Esophagus squamous epithelium (tissue), 5 donors: ENCODE measurements at places on chromosomes 5 and 9.

DNA sequence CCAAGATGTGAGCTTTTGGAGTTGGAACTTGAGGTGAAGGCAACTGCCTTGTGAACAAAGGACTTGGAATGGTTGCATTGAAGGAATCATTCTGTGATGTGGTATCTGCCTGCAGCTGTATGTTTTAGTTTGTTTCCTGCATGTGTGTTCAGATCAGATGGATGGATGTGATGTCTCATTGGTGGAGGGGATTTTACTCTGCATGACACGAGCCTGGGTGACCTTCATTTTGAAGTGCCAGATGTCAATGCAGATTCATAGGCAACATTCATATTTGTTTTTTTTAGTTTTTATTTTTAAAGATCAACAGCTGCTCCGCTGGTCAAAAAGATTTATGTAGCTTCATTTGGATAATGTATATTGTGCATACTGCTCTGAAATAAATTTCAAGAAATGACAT lies 13.5 kb downstream of the FBXL7 start:
- no peak for DNase-seq

GRCh38 chr5:130885027-130885426 lies 280.0 kb downstream of the HINT1 start:
- no peak for DNase-seq

- DNase-seq = no peak
These were observed 148.6 kb downstream of the LRRC70 start for GRCh38 chr5:62727184-62727583.

- no peak for DNase-seq
These were observed at the start of gene AHRR for GRCh38 chr5:321230-321725. TSS of gene AHRR (plus strand) at chr5:321714. CDS start at chr5:343903, 22,189 bp downstream.

GRCh38 chr5:179306191-179307012 lies 38.9 kb downstream of the ADAMTS2 start:
- DNase-seq = no peak

DNA sequence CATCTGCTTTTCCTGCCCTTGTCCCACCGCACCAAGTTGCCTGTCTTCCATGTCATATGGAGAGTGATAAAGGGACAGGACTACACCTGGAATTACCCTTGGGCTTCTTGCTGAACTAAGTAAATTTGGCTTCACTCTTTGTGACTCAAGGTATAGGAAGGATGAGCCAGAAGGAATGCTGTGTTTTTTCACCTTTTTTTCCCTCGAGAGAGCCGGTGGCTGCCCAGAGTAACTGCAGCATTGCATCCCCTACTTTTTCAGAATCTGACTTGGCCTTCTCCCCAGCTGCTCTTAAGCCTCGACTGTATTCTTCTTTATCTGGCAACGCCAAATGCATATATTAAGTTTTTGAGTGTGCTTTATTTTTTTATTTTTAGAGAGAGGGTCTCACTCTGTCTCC lies 38.4 kb downstream of the RCL1 start:
- no peak for DNase-seq

- peak; percentile 7 for DNase-seq
These were observed 29.5 kb upstream of the ALDH1B1 start for GRCh38 chr9:38362852-38363588.

DNA sequence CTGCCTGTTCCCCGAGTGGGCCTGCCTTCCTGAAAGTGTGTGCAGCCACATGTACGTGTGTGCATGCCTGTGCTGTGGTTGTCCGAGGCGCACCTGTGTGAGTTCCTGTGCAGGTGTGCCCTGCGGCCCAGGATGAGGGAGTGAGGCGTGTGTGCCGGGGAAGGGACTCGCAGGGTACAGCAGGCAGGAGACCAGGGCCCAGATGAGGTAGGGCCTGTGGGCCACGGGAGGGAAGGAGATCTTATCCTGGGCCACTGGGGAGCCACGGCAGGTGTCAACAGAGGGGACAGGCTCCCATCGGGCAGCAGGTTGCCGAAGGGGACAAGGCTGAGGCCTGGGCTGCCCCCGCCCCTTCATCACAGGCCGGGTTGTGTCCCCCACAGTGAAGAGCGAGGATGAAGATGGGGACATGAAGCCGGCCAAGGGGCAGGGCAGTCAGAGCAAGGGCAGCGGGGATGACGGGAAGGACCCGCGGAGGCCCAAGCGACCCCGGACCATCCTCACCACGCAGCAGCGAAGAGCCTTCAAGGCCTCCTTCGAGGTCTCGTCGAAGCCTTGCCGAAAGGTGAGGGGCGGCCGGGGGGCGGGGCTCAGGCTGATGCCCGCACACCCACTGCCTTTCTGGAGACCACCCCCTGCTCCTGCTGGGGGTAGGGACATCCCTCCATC lies 79.2 kb downstream of the LMX1B start:
- DNase-seq = no peak

- DNase-seq = no peak
These were observed 84.6 kb upstream of the ANXA1 start for GRCh38 chr9:73067074-73067473.

GRCh38 chr5:138352071-138352721 lies at the start of gene KDM3B:
TSS of gene KDM3B (plus strand) at chr5:138352685. CDS start at chr5:138352796, 111 bp downstream.
- peak; percentile 9 for DNase-seq

GRCh38 chr9:108639696-108640095 lies 216.1 kb downstream of the ACTL7B start:
- no peak for DNase-seq

GRCh38 chr9:16205455-16205854 lies 652.6 kb downstream of the CCDC171 start:
- DNase-seq = no peak

DNA sequence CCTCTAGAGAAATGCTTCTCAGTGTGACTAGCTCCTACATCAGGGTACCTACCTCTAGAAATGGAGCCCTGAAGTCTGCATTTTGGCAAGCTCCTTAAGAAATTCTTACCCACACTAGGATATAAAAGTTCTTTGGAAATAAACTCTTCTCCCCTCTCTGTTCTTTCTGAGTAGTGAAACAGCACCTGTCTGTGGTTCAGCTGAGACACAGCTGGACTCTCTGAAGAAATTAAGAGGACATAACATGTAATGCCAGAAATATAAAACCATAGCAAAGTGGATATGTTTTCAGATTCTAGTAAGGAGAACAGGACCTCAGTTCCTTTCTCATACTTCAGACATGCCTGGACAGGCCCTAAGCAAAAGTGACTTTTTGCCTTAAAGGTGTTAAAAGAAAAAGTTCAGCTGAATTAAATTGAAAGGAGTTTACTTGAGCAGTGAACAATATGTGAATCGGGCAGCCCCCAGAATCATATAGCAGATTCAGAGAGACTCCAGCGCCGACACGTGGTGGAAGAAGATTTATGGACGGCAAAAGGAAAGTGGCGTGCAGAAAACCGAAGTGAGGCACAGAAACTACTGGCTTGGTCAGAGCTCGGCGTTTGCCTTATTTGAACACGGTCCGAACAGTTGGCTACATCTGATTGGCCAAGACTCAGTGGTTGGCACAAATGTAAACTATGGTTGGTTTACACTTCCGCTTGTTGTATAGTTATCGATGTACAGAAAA lies 64.5 kb downstream of the PRKACG start:
- no peak for DNase-seq

DNA sequence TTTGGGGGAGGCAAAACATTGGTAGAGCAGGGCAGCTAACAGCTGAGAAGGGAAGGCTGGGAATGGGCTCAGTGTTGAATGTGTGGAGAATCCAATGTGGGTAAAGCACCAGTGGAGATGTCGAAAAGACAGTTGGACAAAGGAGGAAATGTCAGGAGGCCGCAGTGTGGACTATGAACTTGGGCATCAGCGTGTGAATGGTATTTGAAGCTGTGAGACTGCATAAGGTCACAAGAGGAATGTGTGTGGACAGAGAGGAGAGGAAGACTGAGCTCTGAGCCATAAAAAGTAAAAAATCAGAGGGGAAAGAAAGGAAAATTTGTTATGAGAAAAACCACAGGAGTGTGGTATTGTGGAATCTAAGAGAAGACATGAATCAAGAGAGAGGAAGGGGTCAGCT lies 99.4 kb upstream of the ADAMTS16 start:
- DNase-seq = no peak

- DNase-seq = no peak
These were observed 156.4 kb upstream of the RFX3 start for GRCh38 chr9:3682186-3682585.

DNA sequence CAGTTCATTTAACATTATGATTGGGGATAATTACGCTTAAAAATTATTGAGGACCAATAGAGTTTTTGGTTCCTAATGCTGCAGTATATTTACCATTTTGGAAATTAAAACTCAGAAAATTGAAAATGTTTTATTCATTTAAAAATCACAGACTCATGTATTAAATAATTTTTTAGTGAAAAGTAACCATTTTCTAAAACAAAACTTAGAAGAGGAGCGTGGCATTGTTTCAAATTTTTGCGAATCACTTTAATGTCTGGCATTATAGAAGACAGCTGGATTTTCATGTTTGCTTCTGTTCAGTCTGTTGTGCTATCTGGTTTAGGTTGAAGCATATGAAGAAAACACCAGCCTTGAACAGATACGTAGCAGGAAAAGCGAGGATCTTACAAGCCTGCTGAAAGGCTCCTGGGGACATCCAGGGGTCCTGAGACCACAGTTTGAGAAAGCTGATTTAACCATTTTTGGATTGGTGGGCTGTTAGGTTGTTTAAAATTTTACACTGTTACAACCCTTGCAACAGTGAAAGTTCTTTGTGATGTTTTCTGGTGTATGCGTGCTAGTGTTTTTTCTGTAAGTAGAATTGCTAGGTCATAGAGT lies 1.6 kb downstream of the ZFYVE16 start:
- DNase-seq = no peak

- no peak for DNase-seq
These were observed 11.9 kb downstream of the GRIN1 start for GRCh38 chr9:137150617-137151457.

- no peak for DNase-seq
These were observed 314.2 kb upstream of the DAP start for GRCh38 chr5:11075035-11075805.

- no peak for DNase-seq
These were observed 445.0 kb upstream of the PIK3R1 start for GRCh38 chr5:67770431-67771025.

DNA sequence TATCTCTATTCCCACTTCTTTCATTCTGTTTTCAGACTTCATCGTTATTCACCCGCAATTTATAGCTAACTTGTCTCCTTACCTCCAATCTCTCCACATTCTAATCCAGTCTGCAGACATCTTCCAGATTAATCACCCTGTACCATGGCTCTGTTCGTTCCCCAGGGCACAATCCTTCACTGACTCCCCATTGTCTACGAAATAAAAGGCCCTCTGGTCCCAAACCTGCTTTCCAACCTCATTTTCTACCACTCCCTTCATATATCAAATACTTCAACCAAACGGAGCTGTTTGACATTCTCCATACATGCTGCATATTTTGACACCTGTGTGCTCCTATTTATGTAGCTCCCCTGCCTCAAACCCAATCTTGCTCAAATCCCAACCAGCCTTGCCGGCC lies 1720.6 kb upstream of the WWC1 start:
- no peak for DNase-seq

- DNase-seq = no peak
These were observed at the start of gene ASPN for GRCh38 chr9:92482329-92482728. TSS of gene ASPN (minus strand) at chr9:92482506.

GRCh38 chr9:71072587-71072986 lies 48.8 kb downstream of the TRPM3 start:
- DNase-seq = no peak

DNA sequence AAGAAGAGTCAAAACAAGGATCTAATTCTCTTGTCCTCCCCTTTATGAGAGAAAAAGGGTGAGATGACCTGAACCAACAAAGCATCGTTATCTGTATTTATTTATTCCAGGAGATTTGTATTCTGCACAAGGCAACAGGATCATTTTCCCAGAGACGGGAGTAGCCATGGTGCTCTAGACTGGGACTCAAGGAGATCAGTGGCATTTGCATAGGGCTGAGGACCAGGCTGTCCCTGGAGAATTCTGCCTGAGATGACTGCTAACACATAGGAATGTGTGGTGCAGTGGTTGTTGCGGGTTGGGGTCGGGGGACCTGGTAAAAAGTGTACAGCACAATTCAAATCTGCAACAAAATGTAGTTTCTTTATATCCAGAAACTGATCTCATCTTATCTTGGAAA lies 22.3 kb upstream of the ZNF474 start:
- no peak for DNase-seq

DNA sequence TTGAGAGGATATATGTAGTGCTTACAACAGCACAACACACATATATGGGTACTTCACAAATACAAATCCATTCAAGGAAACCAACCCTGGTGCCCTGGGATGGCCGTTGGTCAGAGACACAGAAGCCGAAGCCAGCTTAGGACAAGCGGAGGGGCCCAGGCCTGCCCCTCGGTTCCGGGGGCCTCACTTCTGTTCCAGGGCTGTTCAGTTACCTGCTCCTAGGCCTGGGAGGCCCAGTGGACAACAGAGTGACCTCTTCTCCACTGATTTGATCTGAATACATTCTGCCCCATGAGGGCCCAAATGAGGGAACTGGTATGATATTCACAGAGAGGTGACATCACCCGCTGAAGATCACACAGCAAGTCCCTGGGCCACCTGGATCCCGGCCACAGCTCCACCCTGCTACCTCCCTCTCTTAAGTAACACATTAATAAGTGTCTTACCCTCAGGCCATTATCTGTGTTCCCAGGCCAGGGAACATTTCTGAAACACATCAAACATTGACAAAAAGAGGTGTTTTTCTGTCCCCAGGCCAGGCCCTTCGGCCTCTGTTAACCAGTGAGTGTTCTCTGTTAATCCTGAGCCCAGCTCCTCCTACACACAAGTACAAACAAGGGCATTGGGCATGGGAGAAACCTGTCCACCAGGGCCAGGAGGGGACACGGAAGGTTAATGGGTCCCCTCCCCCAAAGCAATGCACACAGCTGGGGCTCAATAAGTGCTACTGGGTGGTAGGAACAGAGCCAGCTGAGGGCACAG lies 4.5 kb upstream of the GRHPR start:
- DNase-seq = no peak

GRCh38 chr5:34735491-34736426 lies 79.6 kb downstream of the RAI14 start:
- DNase-seq = no peak

DNA sequence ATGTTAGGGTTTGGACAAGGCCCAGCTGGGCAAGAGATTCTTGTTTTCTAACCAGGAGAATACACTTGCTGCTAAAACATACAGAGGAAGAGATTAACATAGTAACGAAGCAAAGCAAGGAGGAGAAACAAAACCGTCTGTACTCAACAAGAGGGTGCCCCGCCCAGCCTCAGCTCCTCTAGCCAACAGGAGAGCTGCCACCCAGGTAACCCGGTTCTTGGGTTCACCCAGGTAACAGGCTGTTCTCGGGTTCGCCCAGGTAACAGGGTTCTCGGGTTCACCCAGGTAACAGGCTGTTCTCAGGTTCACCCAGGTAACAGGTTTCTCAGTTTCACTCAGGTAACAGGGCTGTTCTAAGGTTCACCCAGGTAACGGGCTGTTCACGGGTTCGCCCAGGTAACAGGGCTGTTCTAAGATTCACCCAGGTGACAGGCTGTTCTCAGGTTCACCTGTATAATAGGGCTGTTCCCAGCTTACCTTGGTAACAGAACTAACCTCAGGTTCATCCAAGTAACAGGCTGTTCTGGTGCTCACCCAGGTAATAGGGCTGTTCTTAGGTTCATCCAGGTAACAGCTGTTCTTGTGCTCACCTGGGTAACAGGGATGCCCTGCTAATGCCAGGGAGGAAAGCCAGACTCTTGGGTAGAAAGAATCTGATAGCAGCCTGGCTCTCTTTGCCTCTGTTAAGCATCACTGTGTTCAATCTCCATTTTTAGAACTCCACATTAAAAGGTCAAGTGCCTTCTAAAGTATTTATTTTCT lies 271.6 kb downstream of the SYK start:
- DNase-seq = no peak
